ENCODE measurements at places on chromosomes 7 and 10.

DNA sequence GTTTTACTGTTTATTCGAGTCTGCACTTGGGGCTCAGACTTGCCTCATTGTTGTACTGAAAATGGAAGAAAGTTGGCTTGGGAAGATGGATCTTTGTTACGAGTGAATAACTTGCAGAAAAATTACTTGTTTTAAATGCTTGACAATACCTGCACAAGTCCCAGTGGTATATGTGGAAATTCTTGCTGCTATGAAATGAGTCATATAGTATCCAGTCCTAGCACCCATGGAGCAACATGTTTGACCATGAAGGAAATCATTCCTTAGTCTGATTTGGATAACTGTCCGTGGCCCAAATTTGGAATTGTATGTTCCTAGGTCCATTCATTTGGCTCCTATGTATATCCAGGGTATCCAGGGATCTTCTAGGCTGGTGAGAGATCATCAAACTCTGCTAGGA lies 1096.8 kb downstream of the KCNMA1 start:
- no peak for DNase-seq

- DNase-seq = no peak
Observed at GRCh38 chr7:44308596-44309270, 16.7 kb downstream of the CAMK2B start.

DNA sequence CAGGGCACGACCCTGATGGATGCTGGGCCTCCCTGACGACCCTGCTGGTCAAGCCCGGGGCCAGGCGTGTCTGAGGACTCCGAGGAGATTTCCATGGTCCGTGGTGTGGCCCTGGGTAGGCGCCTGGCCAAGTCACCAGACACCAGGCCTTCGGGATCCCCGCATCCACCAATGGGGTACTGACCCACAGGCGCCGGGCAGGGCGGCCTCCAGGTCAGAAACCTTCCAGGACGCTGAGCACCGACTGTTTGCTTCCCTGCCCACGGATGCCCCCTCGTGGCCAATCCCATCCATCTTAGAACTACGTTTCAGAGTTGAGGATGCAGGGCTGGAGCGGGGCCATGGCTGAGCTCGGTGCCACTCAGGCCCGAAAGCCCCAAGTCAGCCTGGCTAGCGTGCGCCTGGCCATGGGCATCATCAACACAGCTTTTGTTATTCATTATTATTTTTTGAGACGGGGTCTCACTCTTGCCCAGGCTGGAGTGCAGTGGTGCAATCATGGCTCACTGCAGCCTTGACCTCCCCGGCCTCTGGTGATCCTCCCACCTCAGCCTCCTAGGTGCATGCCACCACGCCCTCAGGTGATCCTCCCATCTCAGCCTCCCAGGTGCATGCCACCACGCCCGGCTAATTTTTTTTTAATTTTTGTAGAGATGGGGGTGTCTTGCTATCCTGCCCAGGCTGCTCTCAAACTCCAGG lies 7.1 kb upstream of the AMZ1 start:
- peak; percentile 40 for DNase-seq

- DNase-seq = no peak
Observed at GRCh38 chr7:15488401-15488800, 73.4 kb downstream of the AGMO start.
